ENCODE measurements at places on chromosomes 2 and 18.

DNA sequence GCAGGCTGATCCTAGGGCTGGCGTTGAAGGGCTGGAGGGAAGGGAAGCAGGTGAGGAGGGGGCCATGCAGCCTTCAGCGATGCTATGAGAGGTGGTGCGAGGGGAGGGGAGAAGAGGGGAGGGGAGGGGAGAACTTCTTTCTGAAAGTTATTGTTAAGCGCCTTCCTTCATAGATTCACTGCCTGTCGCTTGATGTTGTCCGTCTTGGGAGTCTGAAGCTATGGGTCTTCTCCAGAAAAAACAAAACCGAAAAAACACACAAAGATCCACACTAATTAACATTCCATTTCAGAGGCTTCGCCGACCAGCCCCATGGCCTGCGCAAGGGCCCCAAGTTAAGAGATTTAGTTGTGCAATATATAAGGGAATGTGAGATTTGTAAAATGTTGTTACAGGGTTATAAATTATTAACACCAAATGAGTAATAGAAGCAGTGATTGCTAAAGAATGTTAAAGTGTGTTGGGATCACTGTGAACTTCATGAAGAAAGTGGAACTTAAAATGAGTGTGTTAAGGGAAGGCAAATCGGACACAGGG is 758 bp downstream of the CFAP221 start:
- DNase-seq: peak; percentile 64

- no peak for DNase-seq
Observed at GRCh38 chr2:99404039-99404796, 67.0 kb downstream of the EIF5B start.

GRCh38 chr2:174786066-174786725 is 21.9 kb upstream of the CHRNA1 start:
- peak; percentile 81 for DNase-seq

DNA sequence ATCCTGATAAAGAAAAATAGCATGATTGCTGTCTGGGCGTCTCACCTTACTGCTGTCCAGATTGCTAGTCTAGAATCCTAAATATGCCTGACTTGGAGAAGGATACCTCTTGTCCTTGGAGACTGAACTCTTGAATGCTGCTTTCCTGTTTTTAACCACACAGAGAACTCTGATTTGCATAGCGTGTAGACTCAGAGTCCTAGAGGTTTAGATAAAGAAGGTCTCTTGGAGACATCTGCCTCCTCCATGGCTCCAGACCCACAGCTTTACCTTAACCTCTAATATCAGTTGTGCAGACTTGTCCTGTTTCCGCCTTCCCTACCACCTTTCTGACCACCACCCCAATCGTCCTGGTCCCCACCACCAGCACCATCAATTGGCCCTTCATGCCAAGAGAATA is 292.6 kb upstream of the CYRIA start:
- DNase-seq: no peak

DNA sequence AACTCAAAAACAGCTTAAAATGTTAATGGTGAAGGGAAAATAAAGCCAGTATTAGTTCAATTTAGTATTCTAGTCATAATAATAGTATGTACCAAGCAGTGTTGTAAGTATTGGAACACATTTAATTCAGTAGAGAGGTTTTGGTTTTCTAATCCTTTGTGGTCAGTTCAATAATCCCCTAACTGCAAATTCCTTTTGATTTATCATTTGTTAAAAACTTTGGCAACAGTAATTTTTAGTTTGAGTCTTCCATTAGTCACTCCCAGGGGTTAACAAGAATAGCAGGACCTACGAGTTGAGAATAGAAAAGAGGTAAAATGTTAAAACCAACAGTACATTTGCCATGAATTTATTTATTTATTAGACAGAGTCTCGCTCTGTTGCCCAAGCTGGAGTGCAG is 10.7 kb downstream of the MRPL44 start:
- peak; percentile 82 for DNase-seq

DNA sequence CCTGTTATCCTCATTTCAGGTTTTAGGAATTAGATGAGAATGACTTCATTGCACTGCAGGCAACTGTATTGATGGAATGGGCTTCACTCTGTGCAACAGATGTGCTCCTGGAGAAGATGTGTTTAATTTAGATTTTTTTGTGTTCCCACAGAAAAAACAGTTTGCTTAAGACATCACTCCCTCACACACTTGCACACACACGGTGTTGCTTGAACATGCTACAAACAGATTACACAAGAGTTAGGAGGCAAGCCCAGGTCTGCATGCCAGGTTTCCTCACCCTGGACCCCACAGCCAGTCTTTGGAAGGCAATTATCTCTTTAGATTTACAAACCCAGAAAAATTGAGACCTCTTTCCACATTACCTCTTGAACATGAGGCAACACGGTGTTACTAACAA is 93.7 kb upstream of the KLHL29 start:
- peak; percentile 54 for DNase-seq

GRCh38 chr2:21687589-21687988 is 563.8 kb downstream of the TDRD15 start:
- DNase-seq: no peak

DNA sequence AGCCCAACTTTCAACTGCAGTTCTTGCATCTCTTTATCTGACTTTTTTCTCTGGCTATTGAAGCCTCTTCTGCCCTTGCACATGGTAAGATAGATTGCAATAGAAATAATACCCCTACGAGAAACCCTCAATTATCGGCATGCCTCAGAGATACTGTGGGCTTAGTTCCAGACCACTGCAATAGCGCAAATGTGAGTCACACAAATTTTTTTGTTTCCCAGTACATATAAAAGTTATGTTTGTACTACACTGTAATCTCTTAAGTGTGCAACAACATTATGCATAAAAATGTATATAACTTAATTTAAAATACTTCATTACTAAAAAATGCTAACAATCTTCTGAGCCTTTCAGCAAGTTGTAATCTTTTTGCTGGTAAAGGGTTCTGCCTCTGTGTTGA is 124.7 kb downstream of the PDE1A start:
- DNase-seq: peak; percentile 90

DNA sequence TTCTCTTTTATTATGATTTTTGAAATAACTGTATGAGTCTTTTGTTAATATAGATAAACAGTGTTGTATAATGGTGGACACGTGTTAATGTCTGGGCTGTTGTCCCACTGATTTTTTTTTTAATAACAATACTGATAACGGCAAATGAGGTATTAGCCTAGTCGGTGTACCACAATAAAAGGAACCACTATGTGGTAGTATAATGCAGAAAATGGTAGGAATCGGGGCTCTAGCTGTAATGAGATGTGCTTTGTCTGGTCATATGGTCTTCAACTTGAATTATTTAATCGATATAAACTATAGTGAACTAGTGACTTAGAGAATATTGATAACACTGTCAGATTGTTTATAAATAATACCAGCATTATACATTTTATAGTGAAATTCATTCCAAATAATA is 517.9 kb upstream of the SPHKAP start:
- DNase-seq: peak; percentile 22

DNA sequence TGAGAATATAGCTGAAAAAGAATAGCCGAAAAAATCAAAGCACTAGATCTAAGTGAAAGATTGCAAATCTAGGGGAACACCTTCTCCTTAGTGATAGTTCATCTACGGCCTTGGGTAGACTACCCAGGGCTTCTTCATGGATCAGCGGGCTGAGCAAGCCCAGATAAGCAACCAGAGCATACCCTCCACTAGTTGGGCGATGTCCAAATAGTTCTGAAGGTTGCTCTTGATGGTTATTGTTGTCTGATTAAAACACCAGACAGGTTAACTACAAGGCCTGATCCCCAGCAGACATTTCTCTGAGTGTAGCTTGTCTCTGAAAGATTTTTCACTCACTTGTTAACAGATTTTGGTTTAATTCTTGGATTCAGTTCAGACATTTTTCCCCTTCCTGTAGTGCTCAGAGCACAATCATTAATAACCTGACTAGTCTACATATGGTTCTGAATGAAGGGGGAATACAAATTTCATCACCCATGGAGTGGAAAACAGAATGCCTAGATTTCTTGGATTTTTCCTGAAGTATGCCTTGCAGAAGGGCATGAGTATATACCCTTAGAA is 99.6 kb downstream of the BABAM2 start:
- peak; percentile 94 for DNase-seq

DNA sequence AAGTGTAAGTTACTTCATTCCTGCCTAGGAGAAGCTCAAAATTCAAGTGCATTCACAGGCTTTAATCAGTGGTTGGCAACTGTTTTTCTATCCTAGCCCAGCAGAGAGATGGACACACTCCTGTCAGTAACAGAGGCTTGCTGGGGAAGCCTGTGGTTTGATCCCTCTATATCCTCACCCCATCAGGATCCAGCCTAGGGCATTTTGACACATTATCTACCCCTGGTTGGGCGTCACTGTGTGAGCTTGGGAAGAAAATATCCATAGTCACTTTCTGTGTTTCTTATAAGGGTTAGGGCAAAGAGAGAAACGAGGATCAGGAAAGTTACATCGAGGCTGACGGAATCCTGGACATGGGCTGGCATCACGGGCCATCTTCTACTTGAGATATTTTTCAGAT is 10.0 kb downstream of the NT5DC4 start:
- no peak for DNase-seq

DNA sequence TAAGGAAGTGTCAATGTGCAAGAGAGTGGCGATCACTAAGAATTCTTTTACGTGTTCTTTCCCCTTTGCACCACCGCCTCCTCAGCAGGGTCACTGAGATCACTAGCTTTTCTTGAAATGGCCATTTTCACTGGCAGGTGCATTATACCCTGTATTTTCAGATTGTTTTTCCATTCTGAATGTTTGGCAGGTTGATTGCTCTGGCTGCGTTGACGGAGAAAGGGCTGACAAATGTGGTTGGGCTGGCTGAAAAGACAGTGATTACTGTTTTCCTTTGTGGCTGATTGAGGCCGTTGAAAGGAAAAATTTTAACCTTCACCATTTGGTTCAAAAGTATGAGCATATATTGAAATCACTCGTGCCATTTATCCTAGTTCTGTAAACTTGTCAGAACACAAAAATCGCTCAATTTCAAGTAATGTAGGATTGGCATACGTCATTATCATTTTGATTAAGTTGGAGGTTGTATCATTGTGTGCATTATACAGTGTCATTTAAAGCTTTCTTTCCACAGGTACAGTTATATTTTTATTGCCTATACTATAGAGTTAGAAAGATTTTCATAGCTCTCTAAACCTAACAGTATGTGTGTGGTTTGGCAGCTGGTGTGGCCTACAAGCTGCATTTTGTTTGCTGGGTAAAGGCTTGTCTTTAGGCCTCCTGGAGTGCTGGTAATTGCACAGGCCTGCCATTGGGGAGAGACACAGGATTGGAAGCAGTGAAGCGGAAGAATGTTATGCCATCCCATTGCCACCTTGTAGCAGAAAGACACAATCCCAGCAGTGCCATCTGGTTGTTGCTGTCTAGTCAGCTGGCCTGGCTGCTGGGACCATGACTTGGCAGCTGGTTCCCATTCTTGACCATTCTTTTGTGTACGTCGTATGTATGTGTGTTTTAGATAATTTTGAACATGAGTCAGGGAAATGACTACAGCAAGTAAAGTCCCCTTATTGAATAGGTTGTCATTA is 36.7 kb downstream of the DYNC1I2 start:
- peak; percentile 39 for DNase-seq

GRCh38 chr2:203841654-203842053 is 25.9 kb upstream of the CTLA4 start:
- no peak for DNase-seq

DNA sequence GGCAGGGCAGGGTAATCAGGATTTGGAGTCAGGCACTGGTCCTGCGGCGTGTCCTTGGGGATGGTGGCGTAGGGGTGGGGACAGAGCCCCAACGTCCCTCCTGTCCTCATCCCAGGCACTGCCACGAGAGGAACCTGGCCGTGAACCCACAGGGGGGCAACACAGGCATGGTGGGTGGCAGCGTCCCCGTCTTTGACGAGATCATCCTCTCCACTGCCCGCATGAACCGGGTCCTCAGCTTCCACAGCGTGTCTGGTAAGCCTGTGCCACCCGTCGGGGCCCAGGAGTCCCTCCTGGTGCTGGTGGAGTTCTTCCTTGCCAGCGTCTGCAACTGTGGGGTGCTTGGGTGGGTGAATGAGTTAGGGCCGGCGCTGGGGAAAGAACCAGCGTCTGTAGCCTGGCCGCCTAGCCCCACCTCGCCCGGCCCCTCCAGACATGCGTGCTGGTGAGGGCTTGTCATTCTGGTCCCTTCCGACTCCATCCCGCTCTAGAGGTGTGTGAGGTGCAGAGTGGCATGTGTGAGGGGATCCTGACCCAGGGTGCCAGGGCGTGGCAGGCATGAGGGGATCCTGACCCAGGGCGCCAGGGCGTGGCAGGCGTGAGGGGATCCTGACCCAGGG is 8.0 kb downstream of the D2HGDH start:
- no peak for DNase-seq

Measured in fibroblast of upper back skin (primary cell).